ENCODE measurements at places on chromosomes 4 and X.

GRCh38 chr4:80507507-80507906 lies 172.0 kb downstream of the CFAP299 start:
- no peak for DNase-seq

- DNase-seq, result no peak
Measured at GRCh38 chrX:46575991-46576392, 2.4 kb downstream of the CHST7 start.

- no peak for DNase-seq
Measured at GRCh38 chrX:154436374-154436982, 476 bp upstream of the GDI1 start.

- DNase-seq, result no peak
Measured at GRCh38 chr4:121448231-121448630, 67.4 kb upstream of the QRFPR start.

DNA sequence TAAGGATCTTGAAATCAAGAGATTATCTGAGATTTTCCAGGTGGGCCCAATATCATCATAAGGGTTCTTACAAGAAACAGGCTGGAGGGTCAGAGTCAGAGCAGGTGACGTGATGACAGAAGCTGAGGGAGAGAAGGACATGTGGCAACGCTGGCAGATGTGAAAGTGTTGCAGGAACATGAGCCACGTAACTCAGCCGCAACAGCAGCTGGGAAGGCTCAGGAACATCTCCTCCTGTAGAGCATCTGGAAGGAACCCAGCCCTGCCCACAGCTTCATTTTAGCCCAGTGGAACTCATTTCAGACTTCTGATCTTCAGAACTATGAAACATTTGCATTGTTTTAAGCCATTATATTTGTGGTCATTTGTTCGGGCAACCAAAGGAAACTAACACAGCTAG lies 156.3 kb upstream of the VEGFC start:
- no peak for DNase-seq

DNA sequence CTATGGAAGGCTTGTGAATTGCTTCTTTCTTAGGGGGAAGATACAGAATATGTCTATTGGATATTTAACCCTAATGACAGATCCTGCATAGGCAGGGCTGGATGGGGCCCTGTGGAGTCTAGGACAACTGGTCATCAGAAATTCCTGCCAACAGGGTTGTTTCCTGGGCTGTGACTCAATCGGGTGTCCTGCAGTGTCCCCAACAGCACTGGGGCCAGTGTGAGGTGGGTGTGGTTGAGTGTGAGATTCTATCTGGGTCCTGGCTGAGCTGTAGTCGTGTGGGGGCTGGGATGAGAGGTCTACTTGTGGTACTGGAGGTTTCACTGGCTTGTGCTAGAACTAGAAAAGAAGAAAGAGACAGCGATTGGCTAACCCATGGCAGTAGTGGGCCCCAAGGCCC lies 87.3 kb upstream of the WDR1 start:
- DNase-seq, result peak; percentile 27

Measured in ureter (tissue), 1 donor.